Liver (tissue), 10 donors: ENCODE measurements at places on chromosomes 11 and 22. TPM values are rescaled to one million over a fixed set of nuclear protein-coding genes. Genes with fewer than 3 reads are reported as not detected.

MED15 gene
- 12.9 TPM for polyA plus RNA-seq

CPT1B gene
- polyA plus RNA-seq, result 4.0 TPM

DNA sequence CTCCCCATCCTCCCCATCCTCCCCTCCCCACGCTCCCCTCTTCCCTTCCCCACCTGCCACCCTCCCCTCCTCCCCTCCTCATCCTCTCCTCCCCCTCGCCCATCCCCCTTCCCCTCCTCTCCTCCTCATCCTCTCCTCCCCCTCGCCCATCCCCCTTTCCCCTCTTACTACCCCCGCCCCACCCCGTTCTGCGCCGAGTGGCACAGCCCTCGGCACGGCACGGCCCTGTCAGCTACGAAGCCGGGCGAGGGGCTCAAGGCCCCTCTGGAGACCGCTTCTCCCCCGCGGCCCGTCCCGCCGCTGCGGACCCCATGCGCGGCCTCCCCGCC, 449.9 kb downstream of the OPCML start:
- peak; percentile 64 for DNase-seq

DNA sequence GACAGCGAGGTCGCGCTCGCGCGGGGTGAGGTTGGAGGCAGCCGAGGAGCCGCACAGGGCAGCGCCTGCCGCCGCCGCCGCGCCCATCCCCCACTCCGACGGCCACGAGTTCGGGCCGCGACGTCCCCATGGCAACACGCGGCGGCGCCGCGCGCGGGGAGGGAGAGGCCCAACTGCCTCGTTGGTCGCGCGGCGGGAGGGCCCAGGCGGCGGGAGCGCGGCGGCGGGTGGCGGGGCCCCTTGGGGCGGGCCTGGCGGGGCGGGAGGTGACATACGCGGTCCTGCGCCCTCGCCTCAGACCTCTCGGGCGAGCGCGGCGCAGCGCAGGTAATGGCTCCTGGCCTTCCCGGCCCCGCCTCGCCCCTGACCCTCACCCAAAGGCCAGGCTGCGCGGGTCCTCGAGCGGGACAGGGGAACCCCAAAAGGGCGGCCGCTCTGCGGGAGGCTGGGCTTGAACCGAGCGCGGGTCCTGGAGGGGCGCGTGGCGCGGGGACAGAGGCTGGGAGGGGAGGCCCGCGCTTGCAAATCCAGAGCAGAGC, at the start of gene DEUP1:
Gene DEUP1, plus strand, starts transcription at position 297 of the 539 bp plus-strand sequence. CDS start 1,518 bp downstream, outside the sequence.
- peak; percentile 59 for DNase-seq

DNA sequence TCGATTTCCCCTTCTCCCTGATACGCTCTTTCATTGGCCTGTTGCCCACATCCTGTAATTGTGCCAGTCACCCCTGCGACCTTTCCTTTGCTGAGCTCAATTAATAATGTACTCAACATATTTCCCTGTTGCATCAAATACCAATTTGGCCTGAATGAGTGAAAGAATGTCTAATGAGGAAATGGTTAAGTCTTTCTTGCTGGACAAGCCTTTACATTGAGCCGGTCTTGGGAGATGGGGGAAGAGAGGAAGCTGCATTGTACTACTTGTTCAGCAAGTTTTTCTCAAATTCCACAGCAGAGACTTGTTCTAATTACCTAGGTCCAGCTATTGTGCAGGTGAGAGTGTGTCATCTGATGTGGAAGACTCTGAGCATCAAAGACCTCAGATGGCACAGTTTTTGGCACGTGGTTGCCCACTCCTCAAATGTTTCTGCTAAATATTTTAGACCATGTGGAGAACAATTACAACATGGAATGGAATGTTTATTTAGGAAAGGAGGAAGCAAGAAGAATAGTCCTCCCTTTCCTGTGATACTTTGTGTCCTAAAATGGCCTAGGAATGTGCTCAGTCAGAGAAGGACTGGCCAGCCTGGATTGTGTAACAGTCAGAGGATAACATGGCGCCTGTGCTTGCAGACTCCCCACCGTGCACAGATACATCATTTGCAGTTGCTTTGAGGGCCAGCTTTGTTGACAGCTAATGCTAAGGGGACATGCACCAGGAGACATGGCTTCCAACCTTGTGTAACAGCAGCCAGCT, 129.5 kb upstream of the E2F8 start:
- no peak for DNase-seq

DNA sequence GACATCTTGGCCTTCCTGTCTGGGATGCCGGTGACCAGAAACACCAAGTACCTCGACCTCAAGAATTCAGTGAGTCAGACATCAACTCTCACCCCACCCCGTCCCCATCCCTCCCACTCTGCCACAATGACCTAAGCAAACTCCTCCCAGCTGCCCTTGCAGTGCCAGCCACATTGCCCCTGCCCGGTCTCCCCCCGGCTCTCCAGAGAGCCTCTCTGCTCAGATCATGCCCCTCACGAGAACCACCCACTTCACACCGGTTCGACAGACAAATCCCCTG, 23.6 kb upstream of the MYRF start:
- no peak for DNase-seq

DNA sequence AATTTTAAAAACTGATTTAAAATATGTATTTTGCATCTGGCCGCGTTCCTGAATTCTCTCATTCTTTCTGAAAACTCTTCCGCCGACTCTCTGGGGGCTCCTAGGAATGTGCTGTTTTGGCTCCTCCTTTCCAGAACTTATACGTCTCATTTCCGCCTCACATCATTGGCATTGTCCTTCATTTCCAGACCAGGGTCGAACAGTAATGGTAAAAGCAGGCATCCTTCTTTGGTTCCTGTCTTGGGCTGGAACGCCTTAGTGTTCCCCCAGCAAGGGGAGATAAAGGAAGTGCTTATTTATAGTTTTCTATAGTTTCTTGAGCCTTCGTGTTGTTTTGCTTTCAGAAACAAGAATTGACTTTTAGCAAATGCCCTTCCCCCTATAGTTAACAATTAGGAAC, 10.9 kb upstream of the TNNT3 start:
- DNase-seq, result no peak

DNA sequence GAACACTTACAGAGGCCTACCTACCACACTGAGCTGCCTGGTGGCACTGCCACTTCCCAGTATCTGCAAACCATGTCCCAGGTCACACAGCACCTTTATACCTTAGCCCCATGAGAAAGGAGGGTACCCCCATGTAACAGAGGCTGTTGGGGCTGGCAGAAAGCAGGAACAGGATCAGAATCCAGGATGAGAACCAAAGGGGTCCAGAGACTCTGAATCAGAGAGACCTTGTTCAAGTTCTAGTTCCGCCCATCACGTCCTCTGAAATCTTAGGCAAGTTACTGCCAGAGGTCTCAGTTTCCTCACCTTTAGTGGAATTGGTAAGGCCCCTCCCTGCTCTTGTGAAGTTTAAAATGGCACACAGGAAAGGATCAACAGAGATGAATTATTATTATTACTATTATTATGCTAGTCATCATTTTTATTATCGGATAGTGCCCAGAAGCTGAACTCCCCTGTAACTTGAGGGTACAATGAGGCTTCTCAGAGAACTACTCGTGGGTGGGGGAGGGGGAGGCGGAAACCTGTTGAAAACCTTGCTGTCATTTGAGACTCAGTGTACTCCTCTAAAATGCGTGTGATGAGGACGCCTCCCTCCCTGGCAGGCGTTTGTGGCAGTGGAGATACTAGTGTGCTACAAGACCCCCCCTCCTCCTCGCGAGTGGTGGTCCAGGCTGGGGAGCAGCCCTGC, 9.3 kb downstream of the SELENOM start:
- DNase-seq, result no peak
